Right ventricle myocardium superior (tissue), 1 donor: ENCODE measurements at places on chromosomes 3 and 15.
A peak's percentile ranks its signal among the peaks of the same experiment; 100 is the strongest.

DNA sequence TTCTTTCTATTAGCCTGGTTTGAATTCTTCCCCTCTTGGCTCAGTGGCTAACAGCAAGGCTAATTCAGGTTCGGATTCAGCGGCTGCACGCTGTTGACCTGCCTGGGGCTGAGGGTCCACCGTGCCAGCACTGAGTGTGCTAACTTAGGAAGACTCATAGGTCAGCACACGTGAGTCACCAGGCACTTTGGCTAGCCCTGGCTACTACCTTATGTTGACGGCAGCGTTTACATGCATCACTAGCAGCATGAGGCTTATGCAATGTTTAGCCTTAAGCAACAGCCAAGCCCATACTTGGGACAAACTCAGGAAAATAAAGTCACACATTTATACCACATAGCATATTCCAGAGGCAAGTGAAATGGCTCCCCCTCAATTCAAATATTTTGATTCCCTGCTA is 137.7 kb downstream of the RAB11A start:
- DNase-seq: no peak

DNA sequence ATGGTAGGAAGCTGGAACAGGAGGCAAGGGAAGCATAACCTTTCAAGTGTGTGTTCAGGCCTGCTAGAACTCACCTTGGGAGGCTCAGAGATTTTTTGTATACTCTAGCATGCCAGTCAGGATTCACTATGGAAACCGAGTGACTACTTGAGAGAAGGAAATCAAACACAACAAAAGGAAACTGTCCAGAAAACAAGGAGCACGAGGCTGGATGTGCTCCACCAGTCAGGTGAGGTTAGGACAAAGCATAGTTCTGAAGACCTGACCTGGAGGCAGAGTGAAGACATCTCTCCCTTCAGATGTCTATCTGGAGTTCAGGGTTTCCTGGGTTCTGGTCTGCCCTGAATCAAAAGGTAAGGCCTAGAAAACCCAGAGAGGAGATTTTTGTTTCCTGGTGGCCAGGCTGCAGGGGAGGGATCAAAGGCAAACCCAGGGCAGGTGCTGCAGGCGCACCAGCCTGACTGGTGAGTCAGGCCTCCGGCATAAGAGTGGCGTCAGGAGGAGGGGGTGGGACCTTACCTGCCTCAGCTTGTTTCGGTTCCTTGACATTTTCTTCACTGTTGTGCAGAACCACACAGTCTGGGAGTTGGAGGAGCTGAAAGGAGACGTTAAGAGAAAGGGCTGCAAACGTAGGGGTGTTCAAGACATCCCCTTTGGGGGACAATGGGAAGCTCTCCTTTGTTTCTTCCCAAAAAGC is 52.2 kb upstream of the OSBPL11 start:
- no peak for DNase-seq

DNA sequence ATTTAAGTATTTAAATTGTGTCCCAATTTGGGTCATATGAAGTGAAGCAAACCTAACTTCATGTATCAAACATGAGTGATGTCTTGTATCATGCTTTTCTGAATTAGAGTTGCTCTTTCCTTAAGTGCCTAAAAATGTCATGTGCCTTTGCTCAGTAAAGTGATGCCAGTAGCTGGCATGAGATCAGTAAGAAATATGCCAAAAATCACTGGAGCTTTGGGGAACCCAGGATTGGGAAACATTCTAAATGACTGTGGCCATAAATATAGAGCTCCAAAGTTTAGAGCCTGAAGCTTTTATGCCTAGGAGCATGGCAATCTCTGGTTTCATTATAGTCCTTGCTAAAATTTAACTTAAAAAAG is 33.8 kb downstream of the RBMS3 start:
- no peak for DNase-seq

- DNase-seq: no peak
Measured at GRCh38 chr3:15500107-15500724, 21.3 kb downstream of the COLQ start.

- DNase-seq: no peak
Measured at GRCh38 chr15:71116366-71116765, 1.1 kb downstream of the THSD4 start.

DNA sequence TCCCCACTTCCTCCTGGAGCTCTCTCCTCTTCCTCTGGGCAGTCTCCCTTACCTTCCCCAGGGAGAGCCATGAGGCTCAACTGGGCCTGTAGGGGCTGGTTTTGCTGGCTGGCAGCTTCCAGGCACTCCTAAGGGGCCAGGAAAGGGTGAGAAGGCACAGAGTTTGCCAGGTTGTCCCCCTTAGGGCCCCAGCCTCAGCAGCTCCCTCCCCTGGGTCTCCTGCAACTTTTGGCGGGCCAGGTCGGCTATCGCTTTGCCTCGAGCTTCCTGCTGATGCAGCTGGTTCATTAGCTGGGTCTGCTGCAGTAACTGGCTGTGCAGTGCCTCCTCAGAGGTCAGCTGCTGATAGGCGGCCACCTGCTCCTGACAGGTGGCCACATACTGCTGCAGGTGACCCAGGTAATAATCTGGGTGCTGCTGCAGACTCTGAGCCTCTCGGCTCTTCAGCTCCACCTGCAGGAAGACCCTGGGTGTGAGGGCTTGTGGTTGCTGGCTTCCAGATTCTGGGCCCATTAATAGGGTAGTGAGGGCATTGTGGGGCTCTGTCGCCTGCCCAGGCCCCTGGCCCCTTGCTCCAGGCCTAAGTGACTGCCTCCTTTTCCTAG is 29.7 kb upstream of the OR4F6 start:
- DNase-seq: no peak

DNA sequence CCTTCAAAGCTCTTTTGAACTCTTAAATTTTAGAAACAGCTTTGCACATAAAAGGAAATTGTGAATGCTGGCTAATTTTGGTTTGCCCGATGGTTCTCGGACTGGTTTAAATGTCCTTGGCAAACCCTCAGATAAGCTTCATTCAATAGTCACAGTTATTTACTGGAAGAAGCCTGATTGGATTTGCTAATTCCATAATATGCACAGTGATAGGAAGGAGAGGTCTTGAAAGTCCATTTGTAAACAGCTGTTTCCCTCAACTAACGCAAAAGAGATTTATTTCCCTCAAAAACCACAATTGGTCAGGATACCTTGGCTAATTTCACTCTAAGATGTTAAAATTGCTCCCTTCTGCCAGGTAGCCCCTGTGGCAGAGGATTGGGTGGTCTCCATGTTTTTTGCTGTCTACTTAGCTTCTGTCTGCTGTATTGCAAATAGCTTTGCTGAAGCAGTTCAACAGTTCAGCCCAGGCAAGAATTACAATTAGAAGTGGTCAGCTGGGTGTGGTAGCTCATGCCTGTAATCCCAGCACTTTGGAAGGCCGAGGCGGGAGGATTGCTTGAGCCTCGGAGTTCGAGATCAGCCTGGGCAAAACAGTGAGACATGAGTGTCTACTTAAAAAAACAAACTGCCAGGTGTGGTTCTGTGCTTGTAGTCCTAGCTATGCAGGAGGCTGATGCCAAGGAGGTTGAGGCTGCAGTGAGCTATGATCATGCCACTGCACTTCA is 30.6 kb upstream of the PROK2 start:
- no peak for DNase-seq

DNA sequence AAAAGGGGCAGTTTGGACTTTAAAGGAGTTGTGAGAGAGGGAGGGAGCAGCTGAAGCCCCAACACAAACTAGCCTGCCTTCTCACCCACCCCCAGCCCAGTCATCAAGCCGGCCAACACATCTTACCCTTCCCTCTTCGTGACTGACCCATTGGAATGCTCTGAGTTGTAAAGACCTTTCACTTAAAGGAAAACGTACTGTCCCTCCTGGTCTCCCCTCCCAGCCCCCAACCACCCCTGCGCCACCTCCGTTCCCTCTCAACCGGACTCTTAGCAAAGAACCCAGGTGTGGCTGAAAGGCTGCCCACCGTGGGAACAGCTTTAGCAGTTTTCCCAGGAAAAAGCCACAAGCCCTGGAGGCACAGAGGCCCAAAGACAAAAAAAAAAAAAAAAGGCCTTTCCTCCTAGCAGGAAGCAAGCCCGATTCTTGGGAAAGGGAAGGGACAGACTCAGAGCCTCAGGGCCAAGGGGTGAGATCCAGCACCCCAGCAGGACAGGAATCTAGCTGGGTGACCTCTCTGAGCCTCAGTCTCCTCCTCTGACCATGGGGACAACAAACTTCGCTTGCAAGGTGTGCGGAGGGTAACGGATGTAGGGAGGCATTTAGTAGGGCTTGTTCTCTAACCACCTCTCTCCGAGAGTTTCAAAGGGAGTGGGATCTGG is 2.4 kb downstream of the CYP11A1 start:
- no peak for DNase-seq

- no peak for DNase-seq
Measured at GRCh38 chr3:103924544-103924943, 1442.2 kb upstream of the ALCAM start.

GRCh38 chr15:20341901-20342600 is 199.5 kb downstream of the GOLGA6L6 start:
- peak; percentile 87 for DNase-seq

- no peak for DNase-seq
Measured at GRCh38 chr15:55007561-55007960, 189.2 kb downstream of the RSL24D1 start.

DNA sequence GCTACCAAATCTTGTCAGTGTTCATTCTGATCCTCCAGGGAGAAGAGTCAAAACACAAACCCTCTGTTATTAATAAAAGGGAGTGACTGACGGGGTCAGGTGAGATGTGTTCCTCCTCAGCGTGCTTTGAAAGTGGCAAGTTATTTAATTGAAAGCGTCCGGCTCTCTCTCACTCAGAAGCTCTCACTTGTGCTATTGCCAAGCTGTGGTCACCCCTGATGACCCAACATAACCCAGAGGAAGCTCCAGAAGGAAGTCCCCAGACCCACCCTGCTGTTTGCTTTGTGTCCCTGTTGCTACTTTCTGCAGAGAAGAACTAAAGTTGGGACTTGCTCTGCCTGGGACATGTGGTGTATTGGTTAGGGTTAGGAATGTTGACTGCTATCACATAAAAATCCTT is 235.6 kb downstream of the EDEM1 start:
- DNase-seq: no peak

- no peak for DNase-seq
Measured at GRCh38 chr3:24316887-24317383, 177.7 kb downstream of the THRB start.

GRCh38 chr15:85681386-85681785 is 113.3 kb downstream of the KLHL25 start:
- DNase-seq: no peak

- DNase-seq: no peak
Measured at GRCh38 chr3:175255698-175256097, 396.6 kb downstream of the NAALADL2 start.

DNA sequence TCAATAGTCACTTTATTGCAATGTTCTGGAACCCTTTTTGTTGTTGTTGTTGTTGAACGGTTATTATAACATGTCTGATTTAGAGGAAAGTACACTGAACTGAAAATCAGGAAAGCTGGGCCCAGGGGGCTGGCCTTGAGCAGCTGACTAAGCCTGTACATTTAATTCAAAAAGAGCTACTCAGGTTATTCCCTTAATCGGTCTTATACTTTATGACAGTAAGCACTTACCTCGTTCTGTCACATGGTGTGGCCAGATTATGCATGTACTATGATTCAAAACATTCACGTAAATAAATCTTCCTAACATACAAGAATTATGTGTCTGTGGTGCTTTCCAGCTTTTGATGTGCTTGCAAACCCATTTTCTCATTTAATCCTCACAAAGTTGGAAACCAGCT is 382.5 kb upstream of the TPRG1 start:
- no peak for DNase-seq

DNA sequence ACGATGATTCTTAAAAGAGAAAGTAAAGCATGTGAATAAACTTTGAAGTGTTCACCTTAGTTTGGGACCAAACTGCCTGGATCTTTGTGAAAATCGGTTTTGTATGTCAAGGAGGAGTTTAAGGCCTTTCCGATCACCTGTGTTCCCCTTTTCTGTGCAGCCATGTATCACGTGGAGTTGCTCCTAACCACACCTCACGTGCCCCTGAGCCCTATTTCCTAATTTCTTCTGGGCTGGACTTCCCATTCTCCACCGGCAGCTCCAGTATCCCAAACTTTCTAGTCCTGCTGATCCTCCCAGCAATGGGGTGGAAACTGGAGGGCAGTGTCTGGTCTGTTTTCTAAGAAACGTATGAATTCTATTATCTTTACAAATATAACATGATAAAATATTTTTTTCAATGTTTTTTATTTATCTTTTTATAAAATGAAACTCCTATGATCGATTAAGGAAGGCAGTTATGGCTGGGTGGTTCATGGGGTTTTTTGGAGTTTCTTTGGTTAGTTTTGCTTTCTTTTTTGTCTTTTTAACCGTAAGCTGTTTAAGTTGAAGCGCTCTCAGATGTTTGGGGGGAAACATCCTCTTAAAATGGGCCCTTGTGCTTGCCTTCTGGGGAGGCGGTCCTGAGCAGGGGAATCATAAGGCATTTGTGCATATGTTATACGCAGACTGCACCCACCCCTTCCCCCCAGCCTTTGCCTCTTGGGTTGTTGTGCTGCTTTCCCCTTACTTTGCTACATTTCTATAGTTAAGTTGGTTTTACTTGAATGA is 43.6 kb upstream of the WWTR1 start:
- DNase-seq: no peak

DNA sequence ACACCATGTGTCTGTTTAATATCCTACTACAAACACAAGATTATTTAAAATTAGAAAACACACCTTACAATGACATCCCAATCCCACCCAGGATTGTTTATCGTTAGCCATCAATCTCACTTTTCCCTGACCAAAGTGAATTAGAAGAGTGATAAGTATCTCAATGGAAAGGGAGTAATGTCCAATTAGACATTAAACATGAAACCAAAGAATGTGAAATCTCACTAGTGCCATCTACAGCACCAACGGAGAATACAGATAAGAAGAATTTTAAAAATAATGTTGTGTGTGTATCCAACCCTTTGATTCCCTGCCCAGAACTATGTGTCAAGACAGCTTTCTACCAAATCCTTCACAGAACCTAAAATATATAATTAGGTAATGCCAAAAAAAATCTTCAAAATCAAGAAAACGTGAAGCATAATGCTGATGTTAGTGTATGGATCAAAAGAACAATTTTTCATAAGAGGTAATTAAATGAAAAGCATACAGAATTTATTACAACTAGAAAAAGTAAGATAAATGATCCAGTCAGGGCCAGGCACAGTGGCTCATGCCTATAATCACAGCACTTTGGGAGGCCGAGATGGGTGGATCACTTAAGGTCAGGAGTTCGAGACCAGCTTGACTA is 64.2 kb downstream of the SCAPER start:
- DNase-seq: no peak

DNA sequence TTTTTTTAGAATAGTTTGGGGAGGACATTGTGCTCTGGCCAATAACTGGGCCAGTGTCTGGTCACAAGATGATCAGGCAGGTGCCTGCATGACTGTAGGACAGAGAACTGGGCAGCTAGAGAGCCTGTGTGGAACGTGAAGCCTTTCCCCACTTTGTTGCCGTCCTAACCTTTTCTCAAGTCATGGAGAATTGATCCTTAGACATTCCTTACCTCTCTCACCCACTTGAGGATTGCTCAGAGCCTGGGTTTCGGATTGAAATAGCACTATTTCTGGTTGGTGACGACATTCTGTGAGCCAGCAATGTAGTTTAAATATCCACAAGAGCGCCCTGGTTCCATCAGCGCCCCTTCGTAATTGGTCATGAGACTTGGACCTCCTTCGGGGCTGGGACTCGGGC is 138.4 kb downstream of the IGF1R start:
- no peak for DNase-seq
